ENCODE measurements at places on chromosomes 4 and X.

- DNase-seq: no peak
Observed at GRCh38 chr4:151165205-151166000, 66.0 kb downstream of the RPS3A start.

GRCh38 chr4:168273838-168274237, 44.7 kb downstream of the DDX60 start:
- DNase-seq: no peak

DNA sequence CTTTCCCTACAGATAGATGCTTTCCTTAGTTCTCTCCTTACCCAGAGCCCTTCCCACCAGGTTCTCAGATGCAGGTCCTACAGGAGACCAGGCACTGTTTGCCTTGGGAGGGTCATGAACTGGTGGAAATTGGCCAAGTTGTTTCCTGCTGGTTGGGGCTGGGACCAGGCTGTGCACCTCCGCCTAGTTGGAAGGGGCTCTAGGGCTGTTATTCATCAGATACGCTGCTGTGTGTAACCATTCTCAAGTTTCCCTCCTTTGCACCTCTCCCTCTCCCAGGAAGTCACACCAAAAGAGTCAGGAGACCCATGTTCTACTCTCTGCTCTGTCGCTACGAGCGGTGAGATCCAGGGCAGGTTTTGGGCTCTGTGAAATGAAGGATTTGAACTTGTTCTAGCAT, 11.9 kb upstream of the VSIG1 start:
- DNase-seq: no peak

DNA sequence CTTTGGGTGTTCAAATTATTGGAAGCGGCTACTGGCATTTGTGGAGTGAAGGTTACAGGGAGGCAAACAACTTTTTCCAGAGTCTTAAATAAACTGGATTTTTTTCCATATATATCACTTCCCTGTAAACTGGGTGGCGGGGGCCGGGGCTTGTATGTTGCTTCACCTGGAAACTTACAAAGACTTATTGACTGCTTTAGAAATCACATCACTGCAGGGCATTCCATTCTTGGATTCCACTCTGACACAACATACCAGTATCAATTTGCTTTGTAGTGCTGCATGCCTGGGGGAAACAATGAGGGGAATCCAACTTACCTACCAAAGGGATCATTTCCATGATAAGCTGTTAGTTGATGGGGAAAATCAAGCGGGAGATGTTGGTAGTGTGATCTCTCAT, 21.7 kb upstream of the FAM156A start:
- peak; percentile 34 for DNase-seq

- no peak for DNase-seq
Observed at GRCh38 chr4:94453391-94453963, 1.7 kb downstream of the PDLIM5 start.

- DNase-seq: no peak
Observed at GRCh38 chr4:68416591-68416990, 30.7 kb upstream of the TMPRSS11E start.

- no peak for DNase-seq
Observed at GRCh38 chrX:136747003-136747986, 33.4 kb downstream of the ARHGEF6 start.

- peak; percentile 24 for DNase-seq
Observed at GRCh38 chrX:153582896-153583295, 16.0 kb downstream of the CCNQ start.

- DNase-seq: no peak
Observed at GRCh38 chrX:98956014-98956413, 1454.1 kb downstream of the PCDH19 start.

DNA sequence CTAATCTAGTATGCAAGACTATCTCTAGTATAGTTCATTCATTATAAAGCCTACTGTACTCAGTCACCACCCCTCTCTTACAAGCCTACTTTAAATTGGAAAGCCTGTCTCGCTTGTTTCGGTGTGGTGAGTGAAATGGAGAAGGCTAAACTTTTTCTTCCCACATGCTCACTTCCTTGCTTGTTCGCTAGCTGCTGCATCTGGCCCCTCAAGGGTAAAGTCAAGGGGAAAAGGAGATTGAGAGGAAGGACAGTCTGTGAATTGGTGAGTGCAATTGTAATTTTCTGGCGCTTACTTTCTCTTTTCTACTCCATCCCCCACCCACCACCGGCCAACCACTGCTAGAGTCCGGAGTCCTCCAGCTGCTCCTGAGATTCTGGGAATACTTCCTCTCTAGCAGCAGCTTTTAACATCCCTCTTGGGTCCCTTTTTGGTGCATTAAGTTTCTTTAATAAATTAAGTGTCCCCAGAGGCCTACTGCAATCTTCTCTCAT, 12.1 kb upstream of the ARAP2 start:
- DNase-seq: no peak

GRCh38 chr4:98148856-98149255, 5.6 kb upstream of the STPG2 start:
- no peak for DNase-seq

DNA sequence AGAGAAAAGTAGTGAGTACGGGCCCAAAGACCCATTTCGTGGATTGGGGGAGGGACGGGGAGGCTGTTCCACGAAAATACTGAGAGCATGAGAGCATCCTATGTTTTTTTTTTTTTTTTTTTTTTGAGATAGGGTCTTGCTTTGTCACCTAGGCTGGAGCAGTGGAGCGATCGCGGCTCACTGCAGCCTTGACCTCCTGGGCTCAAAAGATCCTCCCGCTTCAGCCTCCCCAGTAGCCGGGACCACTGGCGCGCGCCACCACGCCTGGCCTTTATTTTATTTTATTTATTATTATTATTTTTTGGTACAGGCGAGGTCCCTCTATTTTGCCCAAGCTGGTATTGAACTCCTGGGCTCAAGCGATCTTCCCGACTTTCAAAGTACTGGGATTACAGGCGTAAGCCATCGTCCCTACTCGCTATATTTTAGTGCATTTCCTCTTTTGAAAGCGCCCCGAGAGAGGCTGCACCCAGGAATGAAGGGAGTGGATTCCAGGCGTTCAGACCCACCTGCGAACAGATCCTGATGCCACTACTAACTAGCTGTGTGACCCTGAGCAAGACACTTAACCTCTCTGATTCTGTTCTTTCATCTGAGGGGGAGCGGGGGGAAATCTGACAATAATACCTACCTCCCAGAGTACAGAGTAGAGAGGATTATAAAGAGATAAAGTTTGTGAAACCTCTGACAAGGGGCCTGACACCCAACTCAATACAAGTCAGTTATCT, 5.4 kb upstream of the MSX1 start:
- no peak for DNase-seq

DNA sequence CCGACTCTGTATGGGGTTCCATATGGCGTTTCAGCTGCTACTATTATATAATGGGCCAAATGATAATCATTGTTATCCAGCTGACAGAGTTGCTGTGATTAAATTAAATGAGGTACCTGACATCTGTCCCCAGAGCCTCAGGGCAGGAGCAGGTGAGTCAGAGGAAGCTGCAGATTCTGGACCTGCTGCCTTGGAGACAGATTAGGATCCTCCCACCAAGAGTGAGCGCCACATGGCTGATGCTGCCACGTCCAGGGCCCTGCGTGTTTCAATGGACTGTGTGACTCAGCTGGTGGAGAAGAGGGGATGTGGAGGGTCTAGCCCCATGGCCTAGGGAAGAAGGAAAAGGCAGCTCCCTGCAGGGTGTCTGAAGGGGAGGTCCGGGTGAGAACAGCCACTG, 28.3 kb upstream of the UXT start:
- no peak for DNase-seq

DNA sequence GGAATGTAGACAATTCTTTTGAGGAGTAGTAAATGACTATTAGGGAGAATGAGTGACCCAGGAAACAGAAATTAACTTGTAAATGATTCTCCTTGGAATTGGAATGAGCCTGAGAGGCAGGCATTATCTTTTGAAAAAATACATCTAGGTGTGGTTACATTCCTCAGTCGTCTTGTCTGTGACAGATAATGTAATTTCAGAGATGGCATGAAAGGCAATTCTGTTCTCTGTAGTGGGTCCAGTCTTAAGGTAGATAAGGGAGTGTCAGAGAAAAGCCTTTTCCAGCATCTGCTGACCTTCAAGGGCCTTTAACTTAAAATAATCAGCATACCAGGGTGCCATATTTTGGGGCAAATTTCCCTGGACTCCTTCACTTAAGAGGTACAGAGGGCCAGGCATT, 35.1 kb downstream of the HERC6 start:
- no peak for DNase-seq

GRCh38 chr4:7531640-7531994, 96.9 kb upstream of the PSAPL1 start:
- no peak for DNase-seq

- DNase-seq: no peak
Observed at GRCh38 chr4:122229857-122230256, 77.7 kb downstream of the BLTP1 start.

GRCh38 chr4:166363198-166363597, 490.2 kb downstream of the TLL1 start:
- no peak for DNase-seq

DNA sequence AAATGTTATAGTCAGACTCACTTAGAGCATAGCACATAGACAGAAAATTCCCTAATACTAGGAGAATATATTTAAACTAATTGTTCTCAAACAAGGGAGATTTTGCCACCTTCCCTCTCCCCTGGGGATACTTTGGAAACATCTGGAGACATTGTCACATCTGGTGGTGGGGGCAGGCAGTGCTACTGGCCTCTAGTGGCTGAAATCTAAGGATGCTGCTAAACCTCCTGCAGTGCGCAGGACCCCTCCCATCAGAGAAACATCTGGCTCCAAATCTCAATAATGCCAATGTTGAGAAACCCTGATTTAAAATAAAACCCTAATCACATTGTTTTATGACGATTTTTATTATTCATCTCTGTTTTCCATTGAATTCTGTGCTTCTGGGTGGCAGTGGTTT, 244.9 kb downstream of the FRMPD4 start:
- no peak for DNase-seq

DNA sequence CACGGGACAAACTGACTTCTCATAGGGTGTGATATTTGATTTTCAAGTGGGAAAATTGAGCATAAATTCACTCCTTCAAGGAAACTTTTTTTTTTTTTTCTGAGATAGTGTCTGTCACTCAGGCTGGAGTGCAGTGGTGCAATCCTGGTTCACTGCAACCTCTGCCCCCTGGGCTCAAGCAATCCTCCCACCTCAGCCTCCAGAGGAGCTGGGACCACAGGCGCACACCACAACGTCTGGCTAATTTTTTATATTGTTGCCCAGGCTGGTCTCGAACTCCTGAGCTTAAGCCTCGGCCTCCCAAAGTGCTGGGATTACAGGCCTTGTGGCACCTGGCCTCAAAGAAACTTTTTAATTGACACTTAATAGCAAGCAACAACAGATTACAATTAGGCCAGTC, 13.8 kb downstream of the CLDN34 start:
- DNase-seq: no peak

GRCh38 chr4:13483136-13483767, 888 bp downstream of the RAB28 start:
- no peak for DNase-seq

- no peak for DNase-seq
Observed at GRCh38 chrX:111265486-111265885, 4.8 kb downstream of the CAPN6 start.

DNA sequence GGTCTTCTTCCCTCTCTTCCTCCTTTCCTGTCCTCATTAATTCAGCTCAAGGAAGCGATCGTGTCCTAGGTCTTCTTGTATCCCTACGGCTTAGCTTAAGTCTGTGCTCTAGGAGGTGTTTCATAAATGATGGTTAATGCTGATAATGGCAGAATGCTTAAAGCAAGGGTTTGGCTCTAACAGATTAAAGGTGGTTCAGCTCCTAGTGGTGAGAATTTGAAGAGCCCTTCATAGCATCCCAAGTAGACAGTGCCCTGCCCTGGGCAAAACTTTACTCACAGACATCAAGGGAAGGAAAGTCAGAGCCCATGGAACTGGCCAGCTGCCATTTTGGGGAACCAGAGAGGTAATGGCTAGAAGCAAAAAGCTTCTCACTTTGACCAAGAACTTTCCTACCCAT, 47.0 kb upstream of the PGRMC1 start:
- peak; percentile 4 for DNase-seq

- DNase-seq: peak; percentile 30
Observed at GRCh38 chr4:155173371-155173770, 35.1 kb upstream of the NPY2R start.

GRCh38 chr4:172758586-172759340, 409.8 kb upstream of the GALNT7 start:
- DNase-seq: peak; percentile 73

DNA sequence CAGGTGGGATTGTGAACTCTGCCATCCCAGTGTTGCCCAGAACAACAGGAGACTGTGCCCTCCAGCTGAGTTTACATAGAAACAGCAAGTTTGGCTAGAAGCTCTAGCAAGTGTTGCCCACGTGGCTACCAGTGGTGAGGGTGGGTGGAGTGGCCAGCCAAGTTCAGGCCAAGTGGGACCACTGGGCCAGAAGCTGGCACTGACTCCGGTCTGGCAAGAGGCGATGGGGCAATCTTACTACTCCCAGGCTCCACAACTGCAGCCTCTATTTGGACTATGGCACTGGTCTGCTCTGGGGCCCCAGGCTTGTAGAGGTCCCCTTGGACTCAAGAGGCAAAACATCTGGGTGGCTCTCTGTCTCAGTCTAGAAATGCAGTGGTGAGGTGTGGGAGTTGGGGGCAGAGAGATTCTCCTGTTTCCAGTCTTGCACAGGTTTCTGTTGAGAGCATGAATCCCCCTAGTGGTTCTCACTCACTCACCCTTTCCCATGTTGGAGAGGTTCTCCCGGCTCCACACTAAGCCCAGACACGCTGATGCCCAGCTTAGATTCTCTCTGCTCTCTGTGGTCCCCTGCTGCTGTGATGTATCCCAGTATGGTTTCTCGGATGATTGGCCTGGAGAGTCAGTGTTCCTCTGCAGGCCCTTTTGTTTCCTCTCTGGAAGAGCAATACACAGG, 615.3 kb downstream of the PDHA2 start:
- no peak for DNase-seq
